Aorta (tissue), 5 donors: ENCODE measurements at places on chromosomes 11 and 22. TPM values are rescaled to one million over a fixed set of nuclear protein-coding genes. Genes with fewer than 3 reads are reported as not detected.
A peak's percentile ranks its signal among the peaks of the same experiment; 100 is the strongest.

DNA sequence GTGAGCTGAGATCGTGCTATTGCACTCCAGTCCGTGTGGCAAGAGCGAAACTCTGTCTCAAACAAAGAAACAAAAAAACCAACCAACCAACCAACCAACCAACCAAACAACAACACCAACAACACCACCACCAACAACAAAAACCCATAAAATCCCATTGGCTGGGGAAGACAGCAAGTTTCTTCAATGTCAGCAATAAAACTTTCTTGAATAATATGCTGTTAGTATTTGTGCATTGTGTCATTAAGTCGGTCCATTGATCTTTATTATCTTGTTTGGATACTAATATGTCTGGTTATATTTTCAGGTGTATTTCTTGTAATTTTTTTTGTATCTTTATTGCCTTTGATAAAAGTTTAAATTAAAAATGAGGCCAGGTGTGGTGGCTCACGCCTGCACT, 9.4 kb downstream of the GRK3 start:
- DNase-seq, result no peak

DNA sequence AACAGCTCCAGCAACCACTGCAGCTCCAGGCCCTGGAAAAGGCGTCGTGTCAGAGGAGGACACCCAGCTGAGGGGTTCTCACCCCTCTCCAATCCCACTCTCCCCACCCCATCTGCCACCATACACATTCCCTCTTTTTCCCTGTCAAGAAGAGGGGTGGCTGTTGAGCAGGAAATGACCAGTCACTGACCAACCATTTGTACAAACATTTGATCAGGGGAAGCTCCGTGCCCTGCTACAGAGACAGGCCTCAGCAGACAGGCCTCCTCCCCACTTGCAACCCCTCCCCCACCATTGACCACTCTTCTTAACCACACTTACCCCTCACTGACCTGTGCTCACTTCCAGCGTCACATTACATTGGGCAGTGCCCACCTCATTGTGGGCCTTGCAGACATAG, 2.3 kb upstream of the VSIG2 start:
- no peak for DNase-seq

DNA sequence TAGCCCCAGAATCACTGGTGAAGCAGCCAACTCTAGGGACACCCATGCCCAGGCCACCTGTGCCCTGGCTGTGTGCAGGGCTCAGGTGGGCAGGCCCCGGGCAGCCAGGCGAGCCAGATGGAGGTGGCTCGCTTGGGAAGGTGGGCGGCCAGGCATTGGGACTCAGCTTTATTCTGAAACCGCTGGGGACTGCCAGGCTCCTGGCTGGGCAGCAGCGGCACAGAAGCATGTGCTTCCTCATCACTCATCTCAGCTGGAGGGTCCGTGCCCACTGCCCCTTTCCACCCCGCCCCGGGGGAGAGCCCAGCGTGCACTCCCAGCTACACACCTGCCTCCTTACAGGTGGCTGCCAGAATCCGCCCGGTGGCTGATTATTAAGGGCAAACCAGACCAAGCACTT, 27.1 kb upstream of the SLC22A12 start:
- DNase-seq, result no peak

GRCh38 chr22:17575151-17575550, 11.9 kb downstream of the SLC25A18 start:
- no peak for DNase-seq

DNA sequence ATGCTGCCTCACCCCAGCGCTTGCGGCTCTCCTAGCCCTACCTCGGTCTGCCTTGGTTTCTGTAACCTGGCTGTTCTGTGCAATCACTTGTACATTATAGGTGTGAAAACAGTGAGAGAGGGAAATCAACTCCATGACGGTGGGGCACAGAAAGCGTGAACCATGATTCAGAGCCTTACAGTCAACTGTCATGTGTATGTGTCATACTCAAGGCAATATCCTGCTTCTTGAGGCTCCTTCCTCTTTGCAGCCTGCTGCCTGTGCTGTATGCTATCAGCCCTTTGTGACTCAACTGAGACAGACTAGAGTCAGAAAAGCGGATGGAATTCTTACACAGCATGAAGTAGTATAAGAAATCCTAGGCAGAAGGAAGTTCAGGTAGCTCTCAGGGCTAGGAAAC, 2.1 kb downstream of the NRIP3 start:
- no peak for DNase-seq

GRCh38 chr11:62573006-62573591, 592 bp downstream of the EEF1G start:
- DNase-seq, result no peak

DNA sequence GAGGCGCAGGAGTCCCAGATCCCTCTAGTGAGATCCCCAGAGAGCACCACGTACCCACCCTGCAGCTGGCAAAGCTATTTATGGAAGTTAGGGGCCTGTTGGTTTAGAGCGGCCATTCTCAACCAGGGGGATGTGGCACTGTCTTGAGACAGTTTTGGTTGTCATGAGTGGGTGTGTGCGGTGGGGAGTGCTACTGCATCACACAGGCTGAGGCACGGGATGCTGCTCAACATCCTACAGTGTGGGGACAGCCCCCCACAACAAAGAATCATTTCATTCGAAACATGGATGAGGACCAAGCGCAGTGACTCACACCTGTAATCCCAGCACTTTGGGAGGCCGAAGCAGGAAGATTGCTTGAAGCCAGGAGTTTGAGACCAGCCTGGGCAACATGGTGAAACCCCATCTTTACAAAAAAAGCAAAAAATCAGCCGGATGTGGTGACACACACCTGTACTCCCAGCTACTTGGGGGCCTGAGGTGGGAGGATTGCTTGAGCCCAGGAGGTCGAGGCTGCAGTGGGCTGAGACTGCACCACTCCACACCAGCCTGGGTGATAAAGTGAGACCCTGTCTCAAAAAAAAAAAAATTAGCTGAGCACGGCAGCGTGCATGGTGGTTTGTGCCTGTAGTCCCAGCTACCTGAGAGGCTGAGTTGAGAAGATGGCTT, 28.2 kb downstream of the GGT5 start:
- no peak for DNase-seq

DNA sequence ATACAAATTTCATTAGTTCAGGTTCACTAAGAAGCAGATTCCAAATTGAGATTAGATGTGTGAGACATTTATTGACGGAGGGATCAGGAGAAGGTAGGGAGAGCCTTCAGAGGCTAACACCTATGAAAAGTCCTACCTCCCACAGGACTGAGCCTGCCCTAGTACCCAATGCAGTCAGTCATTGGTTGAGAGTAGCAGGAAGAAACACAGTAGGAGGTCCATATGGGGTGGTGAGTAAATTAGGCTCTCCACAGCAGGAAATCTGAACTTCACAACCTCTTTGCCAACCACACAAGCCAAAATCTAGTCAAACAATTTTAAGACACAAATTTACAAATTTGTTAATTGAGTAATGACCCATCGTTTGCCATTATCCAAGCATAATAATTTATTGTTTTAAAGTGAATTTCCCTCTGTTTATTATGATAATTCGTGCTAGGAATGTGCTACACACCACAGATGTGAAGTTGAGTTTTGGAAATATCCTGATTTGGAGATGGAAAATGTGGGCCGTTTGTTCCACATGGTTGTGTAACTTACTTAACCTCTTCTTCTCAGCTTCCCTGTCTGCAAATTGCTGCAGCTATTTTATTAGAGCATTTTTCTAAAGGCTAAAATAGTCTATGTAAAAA, 542.1 kb downstream of the ETS1 start:
- no peak for DNase-seq

- DNase-seq, result peak; percentile 91
Measured at GRCh38 chr11:63871962-63872799, 33.3 kb downstream of the MARK2 start.

Gene FAM180B
- 4.8 TPM for total RNA-seq

GRCh38 chr11:57126766-57127400, 54.9 kb upstream of the LRRC55 start:
- no peak for DNase-seq

Gene OTOG
- total RNA-seq, result not detected

DNA sequence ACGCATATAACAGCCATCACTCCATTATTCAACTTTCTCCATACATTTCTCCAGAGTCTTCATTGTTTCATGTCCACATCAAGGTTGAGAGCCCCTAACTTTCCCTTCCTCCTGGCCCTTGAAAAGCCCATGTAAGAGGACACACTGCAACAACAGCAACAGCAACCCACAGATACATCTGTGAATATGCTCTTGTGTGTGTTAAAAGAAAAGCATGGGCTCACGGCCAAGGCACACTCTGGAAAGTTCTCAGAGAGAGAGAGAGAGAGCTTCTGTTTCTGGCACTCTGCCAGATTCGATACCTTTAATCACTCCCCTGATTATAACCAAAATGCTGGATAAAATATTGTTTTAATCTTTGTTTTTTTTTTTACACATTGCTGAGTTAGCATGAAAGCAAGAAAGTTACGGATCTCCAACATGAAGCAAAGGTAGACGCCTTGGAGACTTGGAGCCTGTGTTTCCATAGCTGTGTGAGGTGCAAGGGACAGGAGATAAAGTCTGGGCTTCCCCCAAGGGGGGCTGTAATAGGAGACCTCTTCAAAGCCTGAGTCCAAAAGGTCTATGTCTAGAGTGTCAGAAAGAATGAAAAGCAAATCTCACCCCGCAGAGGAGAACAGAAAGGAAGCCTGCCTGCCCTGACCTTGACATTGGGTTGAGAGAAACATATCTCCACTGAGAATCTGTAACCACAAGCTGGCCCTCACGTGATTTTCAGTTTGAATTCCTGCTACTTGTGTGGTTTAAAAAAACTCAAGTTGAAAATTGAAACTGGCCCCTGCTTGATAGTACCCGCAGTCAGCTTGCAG, 33.7 kb upstream of the MPPED1 start:
- DNase-seq, result peak; percentile 22

GRCh38 chr22:49549256-49550140, 278.2 kb downstream of the BRD1 start:
- DNase-seq, result no peak

Gene GTF2H1
- total RNA-seq, result 53.3 TPM
